ENCODE measurements at places on chromosomes 3 and 15.

DNA sequence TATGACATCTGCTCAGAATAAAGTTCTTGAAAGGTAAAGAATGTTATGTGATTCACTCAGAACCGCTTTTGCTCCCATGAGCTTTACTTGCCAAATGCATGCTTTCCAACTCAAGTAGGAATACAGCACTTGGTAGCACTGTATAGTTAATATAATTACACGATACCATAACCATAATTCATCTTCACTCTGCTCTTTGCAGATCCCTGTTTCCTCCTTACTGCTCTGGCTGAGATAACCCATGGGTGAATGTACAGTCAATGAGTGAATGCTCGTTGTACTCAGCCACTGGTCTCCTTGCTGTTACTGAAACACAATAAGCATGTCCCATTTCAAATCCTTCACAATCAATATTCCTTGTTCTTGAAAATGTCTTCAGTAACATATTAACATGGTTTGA, 550.0 kb downstream of the FGF12 start:
- DNase-seq, result no peak

DNA sequence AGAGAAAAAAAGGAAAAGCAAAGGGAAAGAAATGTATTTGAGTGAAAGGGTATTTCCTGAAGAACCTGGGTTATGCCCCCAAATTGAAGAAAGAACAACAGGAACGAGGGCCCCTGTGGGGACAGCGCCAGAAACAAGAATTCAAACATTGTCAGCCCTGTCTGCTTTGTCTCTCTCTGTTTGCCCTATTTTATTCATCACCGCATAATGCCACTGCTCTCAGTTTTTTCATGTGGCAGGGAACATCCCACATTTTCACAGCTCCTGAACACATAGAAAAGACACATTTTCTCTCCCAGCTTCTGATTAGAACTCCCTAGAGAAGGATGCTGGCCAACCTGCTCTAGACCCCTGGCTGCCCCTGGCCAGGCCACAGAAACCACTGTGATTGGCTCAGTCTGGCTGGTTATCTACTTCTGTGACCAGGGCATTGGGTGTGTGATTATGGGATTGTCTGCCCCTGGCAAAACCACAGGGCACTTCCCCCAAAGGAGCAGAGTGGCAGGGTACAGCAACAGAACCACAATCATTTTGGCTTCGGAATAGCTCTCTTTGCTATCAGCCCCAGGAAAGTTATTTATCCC, 31.3 kb upstream of the CCDC54 start:
- no peak for DNase-seq

GRCh38 chr3:3127432-3128010, 781 bp downstream of the TRNT1 start:
- no peak for DNase-seq

DNA sequence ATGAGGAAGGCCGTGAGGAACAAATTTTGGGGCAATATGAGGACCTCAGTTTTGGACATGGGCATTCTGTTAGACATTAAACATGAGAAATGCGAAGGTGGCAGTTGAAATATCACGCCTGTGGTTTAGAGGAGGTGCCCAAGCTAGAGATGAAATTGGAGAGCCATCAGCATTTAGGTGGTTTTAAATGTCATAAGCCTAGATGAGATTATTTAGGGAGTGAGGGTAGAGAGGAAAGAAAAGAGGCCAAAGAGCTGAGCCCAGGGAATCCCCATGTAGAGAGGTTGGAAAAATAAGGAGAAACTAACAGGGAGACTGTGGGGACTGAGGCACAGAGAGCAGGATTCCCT, 14.9 kb downstream of the RTP1 start:
- DNase-seq, result no peak

GRCh38 chr15:38312190-38312589, 59.6 kb downstream of the SPRED1 start:
- DNase-seq, result no peak

DNA sequence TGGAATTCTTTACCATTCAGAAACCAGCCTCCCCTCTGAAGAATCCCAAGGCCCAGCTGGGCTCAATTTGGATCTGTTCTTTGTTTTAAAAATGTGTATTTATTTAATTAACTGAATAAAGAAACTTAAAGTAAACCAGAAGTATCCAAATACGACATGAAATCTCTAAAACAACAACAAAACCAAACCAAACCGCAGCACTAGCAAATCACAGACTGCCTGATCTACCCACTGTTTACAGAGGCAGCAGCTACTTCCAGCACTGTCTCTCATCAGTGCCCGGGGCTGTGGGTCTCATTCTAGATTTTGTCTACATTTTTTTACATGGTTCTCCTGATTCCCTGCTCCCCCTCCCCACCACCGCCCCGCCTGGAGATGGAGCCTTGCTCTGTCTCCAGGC, 2.3 kb downstream of the FLNB start:
- no peak for DNase-seq

- no peak for DNase-seq
Observed at GRCh38 chr3:128561504-128561903, 68.5 kb upstream of the GATA2 start.

DNA sequence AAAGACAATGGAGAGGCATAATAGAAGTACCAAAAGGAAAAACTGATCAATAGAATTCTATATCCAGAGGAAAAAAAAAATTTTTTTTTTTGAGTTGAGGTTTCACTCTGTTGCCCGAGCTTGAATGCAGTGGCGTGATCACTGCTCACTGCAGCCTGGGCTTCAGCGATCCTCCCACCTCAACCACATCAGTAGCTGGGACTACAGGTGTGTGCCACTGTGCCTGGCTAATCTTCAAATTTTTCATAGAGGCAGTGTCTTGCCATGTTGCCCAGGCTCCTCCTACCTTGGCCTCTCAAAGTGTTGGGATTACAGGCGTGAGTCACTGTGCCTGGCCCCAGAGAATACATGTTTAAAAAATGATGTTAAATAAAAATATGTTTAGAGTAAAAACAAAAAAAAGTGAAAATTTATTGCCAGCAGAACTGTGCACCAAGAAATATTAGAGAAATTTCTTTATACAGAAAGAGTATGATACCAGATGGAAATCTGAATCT, 154.3 kb upstream of the ZBTB20 start:
- DNase-seq, result no peak

GRCh38 chr15:29270976-29271375, 1.4 kb upstream of the NSMCE3 start:
- no peak for DNase-seq

Measured in activated CD8-positive, alpha-beta memory T cell treated with anti-CD3 and anti-CD28 coated beads for 48 hours (primary cell).